ENCODE measurements at places on chromosomes 5 and 9.

GRCh38 chr9:135581636-135582426, 20.3 kb downstream of the PAEP start:
- no peak for DNase-seq

DNA sequence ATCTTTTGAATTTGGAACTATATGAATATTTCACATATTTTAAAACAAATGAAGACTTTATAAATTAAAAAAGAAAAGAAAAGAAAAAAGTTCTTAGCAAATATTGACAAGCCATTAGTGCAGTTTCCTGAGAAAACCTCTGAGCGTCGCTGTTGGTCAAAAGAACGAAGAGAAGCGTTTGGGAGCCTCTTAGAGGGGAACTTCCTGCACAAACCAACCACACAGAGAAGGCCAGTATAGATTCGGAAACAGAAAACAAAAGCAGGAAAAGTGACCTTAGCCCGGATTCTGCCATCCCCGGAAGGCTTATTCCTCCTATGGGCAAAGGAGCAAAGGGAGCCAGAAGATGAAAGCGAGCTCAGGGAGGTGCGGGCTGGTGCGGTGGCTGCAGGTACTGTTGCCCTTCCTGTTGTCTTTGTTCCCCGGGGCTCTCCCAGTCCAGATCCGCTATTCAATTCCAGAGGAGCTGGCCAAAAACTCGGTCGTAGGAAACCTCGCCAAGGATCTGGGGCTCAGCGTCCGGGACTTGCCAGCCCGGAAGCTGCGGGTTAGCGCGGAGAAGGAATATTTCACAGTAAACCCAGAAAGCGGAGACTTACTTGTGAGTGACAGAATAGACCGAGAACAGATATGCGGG, at the start of gene PCDHGB2:
Gene PCDHGB2 (plus strand): TSS at position 205 of the 637 bp plus-strand sequence. CDS start 142 bp downstream, at position 347.
- DNase-seq, result no peak

DNA sequence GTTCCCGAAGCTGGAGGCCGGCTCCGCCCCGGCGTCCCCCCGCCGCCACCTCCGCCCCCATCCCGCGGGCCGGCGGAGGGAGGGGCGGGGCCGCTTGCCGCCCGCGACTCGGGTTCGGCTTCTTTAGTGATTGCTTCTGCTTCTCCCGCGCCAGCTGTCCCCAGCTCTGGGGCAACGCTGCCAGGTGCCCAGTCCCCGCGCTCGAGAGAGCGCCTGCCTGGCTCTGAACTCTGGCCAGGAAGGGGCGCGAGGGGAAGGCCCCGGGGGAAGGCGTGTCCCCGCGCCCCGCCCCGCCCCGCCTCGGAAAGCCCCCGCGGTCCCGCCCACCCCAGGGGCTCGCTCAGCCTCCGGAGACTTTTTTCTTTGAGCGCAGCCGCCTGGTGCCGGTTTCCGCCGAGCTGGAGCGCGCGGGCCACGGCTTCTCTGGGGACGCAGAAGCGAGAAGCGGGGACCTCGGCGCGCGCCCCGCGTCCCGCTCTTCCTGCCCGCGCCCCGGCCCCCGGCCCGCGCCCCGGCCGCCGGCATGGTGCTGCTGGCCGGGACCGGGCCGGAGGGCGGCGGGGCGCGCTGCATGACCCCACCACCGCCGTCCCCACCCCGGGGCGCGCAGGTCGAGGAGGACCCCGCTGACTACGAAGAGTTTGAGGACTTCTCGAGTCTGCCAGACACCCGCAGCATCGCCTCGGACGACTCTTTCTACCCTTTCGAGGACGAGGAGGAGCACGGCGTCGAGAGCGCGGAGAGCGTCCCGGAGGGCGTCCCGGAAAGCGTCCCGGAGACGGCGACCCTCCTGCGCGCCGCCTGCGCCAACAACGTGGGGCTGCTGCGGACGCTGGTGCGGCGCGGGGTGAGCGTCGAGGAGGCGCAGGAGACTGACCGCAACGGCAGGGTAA, at the start of gene ANKRD33B:
Gene ANKRD33B (plus strand): TSS at position 126 of the 893 bp plus-strand sequence. CDS start 398 bp downstream, at position 524.
- no peak for DNase-seq

- no peak for DNase-seq
These were observed 3.6 kb downstream of the BRIX1 start for GRCh38 chr5:34919077-34919476.

GRCh38 chr5:56321236-56321881, 88.2 kb upstream of the ANKRD55 start:
- DNase-seq, result no peak

DNA sequence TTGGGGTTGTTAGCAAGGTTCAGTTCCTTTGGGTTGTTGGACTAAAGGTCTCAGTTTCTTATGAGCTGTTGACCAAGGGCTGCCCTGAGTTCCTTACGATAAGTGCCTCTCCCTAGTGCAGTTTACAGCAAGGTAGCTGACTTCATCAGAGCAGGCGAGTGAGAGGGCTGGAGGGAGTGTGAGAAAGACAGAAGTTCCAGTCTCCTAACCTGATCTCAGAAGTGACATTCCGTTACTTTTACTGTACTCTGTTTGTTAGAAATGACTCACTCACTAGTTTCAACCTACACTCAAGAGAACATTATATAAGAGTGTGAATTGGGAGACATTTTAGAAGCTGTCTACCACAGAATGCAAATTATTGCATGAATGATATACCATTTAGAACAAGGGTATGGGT, 21.2 kb upstream of the IL31RA start:
- no peak for DNase-seq

- DNase-seq, result no peak
These were observed 24.0 kb upstream of the RNF130 start for GRCh38 chr5:180095545-180095944.

- DNase-seq, result no peak
These were observed 5.2 kb downstream of the HAPLN1 start for GRCh38 chr5:83715236-83716065.

DNA sequence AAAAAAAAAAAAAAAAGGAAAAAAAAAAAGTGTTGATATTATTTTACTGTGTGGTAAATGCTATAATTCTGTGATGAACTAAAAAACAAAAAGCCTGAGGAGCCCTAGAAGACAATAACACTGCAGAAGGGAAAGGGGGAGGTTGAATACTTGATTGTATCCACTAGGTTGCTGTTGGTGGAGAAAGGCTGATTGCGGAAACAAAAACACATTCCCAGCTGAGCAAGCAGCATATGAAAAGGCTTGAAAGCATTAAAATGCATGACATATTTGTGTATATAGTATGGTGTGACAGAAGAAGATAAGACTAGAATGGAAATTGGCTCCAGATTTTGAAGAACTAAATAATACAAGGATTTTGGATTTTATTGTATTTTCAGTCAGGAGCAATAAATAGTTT, 8.9 kb downstream of the RABGAP1 start:
- no peak for DNase-seq

DNA sequence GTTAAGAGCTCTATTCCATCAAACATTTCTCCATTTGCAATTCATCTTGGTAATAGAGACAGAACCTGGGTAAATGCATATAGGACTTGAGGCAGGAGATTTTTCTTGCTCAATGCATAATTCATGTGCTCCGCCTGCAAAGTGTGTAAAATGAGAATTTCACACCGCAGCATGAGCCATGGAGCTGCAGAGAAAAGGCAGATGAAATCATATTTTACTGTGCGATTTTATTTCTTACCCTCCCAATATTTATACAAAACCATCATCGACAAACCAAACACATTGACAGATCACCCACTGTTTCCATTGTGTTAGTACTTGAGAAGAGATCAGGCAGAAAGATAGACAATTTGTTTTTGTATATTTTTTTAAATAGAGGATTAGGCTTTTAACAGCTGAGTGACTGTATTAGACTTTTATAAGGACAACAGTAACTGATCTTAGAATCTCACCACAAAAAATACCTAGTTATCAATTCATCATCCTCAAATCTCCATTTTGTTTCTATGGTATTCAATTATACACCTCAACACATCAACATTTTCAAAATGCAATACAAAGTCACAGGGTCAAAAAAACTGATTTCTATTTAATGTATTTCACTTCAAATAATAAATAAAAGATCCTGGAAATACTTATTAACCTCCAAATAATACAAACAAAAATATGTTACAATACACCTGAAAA, 191.1 kb downstream of the AP3B1 start:
- DNase-seq, result no peak

- no peak for DNase-seq
These were observed 1.5 kb downstream of the GAS1 start for GRCh38 chr9:86945728-86946200.

DNA sequence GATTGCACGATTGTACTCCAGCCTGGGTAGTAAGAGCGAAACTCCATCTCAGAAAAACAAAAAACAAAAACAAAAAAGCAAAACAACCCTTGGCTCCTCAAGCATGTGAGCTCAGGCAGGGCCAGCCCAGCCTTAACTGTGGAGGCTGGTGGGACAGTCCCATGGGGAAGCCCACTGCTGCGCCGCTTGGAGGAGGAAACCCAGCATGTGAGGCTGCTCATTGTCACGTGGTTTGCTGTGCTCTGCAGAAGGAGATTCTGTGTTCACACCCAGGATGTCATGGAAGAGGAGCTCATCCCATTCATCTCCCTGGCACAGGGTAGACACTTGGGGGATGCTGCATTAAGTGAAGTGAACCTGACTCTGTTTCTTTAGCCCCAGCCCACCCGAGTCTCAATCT, 4.0 kb downstream of the ZBED3 start:
- DNase-seq, result no peak

- DNase-seq, result no peak
These were observed 13.0 kb downstream of the CLPTM1L start for GRCh38 chr5:1331861-1332405.

- DNase-seq, result peak; percentile 76
These were observed 4.6 kb downstream of the TUBB4B start for GRCh38 chr9:137245450-137246421.

DNA sequence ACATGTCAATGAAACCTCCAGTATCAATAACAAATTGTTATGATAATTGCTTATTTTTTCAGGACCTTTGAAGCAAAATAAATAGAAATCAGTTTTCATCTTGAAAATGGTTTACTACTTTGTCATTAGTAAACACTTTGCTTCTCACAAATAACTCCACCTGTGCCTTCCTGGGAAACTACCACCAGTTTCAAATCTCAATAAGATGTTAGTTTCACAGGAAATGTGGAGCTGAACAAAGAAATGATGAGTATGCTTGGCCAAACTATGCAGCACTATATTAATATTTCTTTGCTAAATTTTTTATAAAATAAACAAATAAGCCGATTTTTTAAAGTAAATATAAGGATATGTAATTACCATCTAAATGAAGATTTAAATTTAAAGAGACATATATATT, 221.5 kb upstream of the HAPLN1 start:
- no peak for DNase-seq

- DNase-seq, result no peak
These were observed 1205.2 kb upstream of the DMAC1 start for GRCh38 chr9:9004810-9005209.

- DNase-seq, result no peak
These were observed 208.3 kb upstream of the VLDLR start for GRCh38 chr9:2413160-2413805.

- DNase-seq, result no peak
These were observed 212.3 kb upstream of the MPDZ start for GRCh38 chr9:13491493-13492424.

DNA sequence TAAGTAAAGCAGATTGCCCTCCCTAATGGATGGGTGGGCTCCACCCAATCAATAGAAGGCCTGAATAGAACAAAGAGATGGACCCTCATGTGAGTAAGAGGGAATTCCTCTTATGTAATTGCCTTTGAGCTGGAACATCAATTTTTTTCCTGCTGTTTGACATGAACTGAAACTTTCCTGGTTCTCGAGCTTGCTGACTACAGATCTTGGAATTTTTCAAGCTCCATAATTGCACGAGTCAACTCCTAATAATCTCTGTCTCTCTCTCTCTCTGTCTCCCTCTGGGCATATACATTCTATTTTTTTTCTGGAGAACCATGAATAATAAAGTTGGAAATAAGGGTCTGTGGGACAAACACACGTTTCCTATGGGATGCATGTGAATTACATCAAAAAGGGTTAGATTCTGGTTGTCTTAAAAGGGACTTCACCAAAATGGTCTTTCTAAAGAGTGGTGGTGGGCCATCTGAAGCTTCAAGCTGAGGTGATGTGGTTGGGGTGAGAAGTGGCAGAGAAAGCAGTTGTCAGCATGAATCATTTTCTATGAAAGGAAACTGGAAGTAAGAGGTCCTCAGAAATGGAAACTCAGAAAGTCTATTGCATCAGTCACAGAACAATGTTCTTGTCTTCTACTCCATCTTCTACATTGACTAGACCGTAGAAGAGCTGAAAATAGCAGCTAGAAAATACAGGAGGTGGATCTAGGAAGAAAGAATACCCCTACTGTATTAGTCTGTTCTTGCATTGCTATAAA, 47.0 kb upstream of the HOMER1 start:
- no peak for DNase-seq

- no peak for DNase-seq
These were observed 30.9 kb upstream of the ORM1 start for GRCh38 chr9:114291886-114292590.

- peak; percentile 35 for DNase-seq
These were observed 3.0 kb upstream of the HRCT1 start for GRCh38 chr9:35903049-35903448.

DNA sequence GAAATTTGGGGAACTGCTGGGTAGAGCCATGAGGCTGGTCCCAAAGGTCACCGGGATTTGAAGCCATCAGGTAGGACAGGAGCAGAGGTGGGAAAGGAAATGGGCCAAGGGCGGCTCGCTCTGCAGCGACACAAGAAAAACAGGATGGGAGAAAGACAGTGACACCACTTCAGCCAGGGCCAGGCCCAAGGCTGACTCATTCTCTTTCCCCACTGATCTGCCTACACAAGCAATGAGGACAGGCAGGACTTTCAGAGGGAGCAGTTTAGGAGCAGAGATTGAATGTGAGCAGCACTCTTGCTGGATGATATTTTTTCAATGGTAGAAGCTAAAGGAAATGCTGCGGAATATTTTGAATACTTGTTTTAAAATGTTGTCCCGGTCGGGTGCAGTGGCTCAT, 3.5 kb downstream of the RUFY1 start:
- no peak for DNase-seq

GRCh38 chr5:150289551-150290390, at the start of gene CAMK2A:
Gene CAMK2A (minus strand): TSS chr5:150289773. CDS start chr5:150289625, 148 bp downstream.
- DNase-seq, result no peak

DNA sequence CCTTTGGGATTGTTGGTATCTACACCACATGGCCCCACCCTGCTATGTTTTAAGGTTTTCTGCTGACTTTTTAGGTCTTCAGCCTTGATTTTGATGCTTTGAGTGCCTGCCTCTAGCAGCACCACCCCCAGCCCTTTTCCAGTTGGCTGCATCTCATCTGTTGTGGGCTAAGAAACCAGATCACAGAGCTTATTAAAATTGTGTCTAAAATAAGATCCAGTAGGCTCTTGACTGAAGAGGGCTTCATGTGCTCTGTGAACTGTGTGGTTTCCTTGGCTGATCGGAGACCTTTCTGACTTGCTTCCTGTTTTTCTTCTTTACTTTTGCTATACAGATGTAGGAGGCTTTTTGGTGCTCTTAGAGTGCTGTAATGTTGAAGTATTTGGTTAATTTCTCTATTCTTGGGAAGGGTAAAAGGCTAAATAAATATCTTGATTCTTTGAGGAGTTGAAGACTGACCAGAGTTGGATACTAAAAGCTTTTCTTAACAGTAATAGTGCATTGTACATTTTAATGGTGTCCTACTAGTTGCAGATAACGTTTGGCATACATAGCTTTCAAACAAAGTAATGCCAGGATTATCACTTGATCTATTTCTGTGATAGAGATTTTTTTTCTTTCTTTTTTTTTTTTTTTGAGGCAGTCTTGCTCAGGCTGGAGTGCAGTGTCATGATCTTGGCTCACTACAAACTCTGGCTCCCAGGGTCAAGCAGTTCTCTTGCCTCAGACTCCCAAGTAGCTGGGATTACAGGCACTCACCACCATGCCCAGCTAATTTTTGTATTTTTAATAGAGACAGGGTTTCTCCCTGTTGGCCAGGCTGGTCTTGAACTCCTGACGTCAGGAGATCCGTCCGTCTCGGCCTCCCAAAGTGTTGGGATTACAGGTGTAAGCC, 4.5 kb downstream of the UBE2D2 start:
- DNase-seq, result peak; percentile 58
